DMS53 (cell line): ENCODE measurements at places on chromosomes 13 and 19.
A peak's percentile ranks its signal among the peaks of the same experiment; 100 is the strongest.

DNA sequence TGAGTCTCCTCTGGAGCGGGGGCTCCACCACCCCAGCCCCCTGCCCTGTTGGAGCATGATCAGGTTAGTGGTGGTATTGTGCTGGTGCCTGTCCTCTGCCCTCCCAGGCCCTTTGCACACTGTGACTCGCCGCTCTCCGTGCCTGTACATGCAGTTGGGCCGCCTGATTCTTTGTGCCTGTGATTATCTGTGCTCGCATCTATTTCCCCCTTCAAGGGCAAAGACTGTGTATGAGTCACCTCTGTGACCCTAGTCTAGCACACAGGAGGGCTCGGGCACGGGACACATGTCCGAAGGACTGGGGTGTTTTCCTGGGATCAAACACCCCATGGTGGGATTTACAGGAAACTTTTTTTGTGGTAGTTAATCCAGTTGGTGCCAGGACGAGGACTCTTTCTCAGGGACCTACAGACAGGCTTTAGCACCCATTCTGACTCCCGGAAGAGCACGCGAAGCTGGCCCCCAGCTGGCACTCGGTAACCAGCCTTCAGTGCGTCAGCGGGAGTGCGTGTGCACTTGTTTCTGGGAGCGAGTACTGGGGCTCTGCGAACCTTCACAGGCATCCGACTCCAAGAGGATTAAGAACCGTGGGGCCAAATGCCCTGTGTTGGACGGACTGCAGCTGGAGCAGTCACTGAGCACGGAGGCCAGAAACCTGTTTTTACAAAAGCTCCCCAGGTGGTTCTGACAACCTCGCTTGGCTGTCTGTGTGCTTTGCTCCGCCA, 6.7 kb downstream of the PPP1R37 start:
- DNase-seq: no peak

DNA sequence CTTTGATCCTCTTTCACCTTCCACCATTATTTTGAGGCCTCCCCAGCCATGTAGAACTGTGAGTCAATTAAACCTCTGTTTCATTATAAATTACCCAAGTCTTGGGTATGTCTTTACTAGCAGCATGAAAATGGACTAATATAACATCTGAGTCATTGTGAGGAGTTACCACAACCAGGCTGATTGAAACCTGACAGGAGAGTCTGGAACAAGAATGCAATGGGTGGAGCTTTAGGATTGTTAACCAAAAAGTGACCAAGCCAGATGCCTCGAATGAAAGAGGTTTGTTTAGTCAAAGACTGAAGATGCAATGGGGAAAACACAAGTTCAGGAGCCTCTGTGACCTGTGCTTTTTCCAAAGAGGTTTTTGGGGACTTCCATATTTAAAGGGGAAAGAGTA, 659.0 kb downstream of the SLITRK6 start:
- DNase-seq: no peak

DNA sequence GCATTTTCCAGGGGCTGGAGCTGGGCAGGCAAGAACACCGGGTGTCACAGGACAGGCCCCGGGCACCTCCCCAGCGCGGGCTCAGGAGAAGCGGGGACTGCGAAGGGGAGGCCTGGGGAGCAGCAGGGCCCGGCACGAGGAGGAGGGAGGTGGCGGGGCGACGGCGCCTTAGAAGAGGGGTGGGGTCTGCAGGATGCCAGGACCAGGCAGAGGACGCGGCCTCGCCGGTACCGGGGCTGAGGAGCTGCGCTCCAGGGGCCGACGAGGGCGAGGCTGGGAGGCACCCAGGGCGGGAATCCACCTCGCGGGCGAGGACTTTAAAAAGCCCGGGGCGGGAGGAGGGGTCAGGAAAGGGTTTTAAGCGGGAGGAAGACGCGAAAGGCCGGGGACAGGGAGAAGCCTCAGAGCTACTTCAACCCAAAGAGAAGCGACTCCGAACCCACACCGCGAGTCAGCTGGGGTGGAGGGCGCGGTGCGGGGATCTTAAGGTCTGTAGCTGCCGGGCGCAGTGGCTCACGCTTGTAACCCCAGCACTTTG, 665 bp downstream of the ZNF347 start:
- DNase-seq: peak; percentile 35

- peak; percentile 93 for DNase-seq
Observed at GRCh38 chr19:38661996-38662395, 14.5 kb downstream of the ACTN4 start.

DNA sequence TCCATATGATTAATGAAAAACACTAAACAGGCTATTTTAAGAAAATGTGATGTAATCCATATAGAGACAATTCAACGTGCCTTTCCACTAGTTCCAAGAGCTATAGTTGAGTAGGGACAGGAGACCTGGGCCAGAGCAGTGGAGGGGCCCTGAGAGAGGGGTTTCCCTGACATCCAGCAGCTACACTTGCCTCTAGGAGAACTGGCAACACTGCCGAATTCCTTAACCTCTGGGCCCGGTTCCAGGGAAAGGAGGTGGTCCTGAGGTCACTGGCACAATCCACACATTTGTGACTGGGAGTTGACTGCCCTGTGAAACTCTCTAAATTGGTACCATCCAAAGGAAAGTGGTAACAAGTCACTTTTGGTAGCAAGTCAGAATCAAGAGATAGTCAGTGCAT, 264.4 kb downstream of the DCLK1 start:
- DNase-seq: no peak

DNA sequence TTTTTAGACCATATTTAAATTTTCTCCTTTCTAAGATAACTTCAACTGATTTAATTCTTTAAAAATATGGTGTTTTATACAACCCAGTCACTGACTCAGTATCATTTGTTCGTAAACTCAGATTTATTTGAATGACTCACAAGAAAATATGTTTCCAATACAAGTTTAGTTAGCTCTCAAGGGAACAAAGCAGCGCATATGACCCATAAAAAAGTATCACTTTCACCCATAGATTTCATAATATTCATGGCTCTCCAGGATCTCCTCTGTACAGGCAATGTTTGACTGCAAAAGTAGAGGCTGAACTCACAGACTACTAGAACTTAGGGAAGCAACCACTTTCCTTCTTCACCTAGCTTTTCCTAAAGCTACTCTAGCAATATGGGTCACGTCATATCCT, 405.6 kb upstream of the PCDH9 start:
- DNase-seq: no peak
